ENCODE measurements at places on chromosomes 11 and 22.

- no peak for DNase-seq
Observed at GRCh38 chr11:5831196-5831829, 10.4 kb downstream of the OR52E6 start.

DNA sequence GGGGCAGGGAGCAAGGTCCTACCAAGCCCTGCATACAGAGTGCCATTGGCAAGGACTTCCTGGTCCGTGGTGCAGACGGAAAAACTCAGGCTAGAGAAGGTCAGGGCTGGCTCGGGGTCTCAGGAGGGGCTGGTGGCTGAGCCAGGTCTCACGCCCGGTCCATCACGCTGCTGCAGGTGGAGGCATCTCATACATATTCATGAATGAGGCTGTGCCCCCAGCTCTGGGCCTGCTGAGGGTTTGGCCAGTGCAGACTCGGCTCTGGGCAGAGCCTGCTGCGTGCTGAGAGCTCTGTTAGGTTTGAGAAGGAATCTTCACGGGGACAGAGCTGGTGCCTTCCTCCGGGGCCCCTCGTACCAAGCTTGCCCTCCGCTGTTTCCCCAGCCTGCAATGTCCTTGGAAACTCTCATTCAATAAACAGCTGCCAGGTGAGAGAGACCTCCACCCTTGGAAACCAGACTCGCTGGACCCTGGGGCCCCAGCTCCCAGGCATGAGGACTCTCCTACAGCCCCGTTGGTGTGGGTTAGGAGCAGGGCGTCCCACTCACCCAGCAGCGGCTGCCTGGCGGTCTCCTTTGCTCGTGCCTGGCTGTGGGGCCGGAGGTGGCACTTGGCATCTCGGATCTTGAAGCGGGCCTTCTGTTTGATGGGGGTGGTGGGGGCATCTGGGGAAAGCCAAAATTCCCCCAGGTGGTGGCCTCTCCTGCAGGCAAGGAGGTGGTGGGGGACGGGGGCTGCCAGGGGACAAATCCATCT, 33.9 kb upstream of the TTLL12 start:
- no peak for DNase-seq

DNA sequence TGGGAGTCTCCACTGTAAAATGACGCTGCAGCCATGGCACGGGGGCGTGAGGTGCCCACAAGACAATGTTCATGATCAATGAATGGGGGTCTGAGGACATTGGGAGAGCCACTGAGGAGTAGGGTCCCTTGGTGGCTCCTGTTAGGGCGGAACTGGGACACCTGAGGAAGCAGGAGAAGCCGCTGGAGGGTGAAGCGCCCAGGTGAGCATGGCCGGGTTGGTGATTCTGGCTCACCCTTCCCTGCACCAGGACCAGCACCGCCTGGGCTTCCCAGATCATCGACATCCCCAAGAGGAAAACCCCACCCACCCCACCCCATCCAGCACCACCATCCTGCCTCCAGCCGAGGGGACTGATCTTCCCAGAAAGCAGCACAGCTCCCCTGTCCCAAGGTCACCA, 30.6 kb downstream of the SHANK2 start:
- DNase-seq = no peak

GRCh38 chr11:124394408-124394807, 4.4 kb downstream of the OR8B3 start:
- DNase-seq = no peak

- DNase-seq = no peak
Observed at GRCh38 chr11:110268441-110268840, 28.0 kb downstream of the RDX start.

GRCh38 chr11:130846606-130847005, 69.7 kb downstream of the SNX19 start:
- no peak for DNase-seq

- DNase-seq = no peak
Observed at GRCh38 chr11:134905928-134906327, 493.9 kb upstream of the B3GAT1 start.

GRCh38 chr22:16783930-16784354, 41.3 kb downstream of the XKR3 start:
- no peak for DNase-seq

- peak; percentile 80 for DNase-seq
Observed at GRCh38 chr22:28855355-28856094, 27.8 kb upstream of the ZNRF3 start.

- DNase-seq = no peak
Observed at GRCh38 chr11:112012874-112013273, 12.3 kb upstream of the DLAT start.

DNA sequence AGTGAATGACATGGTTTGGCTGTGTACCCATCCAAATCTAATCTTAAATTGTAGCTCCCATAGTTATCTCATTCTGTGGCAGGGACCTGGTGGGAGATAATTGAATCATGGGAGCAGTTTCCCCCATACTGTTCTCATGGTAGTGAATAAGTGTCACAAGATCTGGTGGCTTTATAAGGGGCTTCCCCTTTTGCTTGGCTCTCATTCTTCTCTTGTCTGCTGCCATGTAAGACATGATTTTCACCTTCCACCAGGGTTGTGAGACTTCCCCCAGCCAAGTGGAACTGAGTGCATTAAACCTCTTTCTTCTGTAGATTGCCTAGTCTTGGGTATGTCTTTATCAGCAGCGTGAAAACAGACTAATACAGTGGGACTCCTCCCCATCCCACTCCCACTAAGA, 11.1 kb downstream of the OR5A2 start:
- DNase-seq = no peak

DNA sequence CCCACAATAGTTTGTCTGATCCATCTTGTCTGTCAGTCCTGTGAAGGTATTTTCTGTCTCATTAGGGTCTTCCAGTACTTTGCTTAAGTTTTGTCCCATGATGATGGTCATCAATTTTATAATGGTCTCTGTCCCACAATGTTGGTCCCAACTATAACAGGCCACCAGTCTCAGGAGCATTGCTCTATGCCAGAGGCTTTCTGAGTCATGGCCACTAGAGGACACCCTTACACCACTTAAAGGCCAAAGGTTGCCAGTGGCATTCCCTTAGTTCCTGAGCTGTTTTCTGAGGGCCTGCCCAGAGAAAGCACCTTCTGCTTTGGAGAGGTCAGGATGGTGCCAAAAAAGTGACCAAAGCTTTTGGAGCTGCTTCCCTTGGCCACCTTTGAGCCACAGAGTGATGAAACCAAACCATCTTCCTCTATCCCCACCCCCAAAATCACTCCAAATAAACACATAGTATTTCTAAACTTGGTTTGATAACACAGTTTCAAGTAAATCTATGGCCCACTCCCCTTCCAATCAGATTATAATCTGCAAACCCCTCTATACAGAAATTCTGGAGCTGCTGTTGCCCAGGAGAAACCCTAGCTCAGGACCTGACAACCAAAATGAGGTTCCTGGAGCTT, 19.3 kb downstream of the EIF3F start:
- peak; percentile 74 for DNase-seq

GRCh38 chr22:48581796-48582469, 1245.7 kb downstream of the BRD1 start:
- no peak for DNase-seq
